Hypothalamus (tissue), 51 donors: ENCODE measurements at places on chromosomes 7 and 10.

- DNase-seq, result no peak
Measured at GRCh38 chr7:79381921-79382320, 71.5 kb downstream of the MAGI2 start.

GRCh38 chr7:42234736-42235135 is 2.3 kb downstream of the GLI3 start:
- DNase-seq, result no peak

DNA sequence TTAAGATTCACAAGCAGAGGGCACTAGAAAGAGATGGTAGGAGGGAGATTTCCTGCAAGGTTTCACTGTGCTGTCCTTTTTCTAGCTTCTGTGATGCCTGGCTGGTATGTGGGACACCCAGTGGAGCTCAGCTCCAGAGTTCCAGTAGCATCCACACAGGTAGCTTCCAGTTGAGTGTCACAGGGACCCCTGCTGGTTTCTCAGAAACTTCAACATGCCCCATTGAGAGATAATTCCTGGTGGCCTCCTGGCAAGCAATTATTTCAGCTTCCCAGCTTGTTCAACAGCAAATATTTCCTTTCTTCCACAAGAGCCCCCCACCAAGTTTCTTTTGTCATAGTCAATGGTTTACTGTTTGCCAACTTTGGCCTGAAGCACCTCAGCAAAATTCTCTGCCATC is 858.7 kb downstream of the REEP3 start:
- DNase-seq, result no peak

DNA sequence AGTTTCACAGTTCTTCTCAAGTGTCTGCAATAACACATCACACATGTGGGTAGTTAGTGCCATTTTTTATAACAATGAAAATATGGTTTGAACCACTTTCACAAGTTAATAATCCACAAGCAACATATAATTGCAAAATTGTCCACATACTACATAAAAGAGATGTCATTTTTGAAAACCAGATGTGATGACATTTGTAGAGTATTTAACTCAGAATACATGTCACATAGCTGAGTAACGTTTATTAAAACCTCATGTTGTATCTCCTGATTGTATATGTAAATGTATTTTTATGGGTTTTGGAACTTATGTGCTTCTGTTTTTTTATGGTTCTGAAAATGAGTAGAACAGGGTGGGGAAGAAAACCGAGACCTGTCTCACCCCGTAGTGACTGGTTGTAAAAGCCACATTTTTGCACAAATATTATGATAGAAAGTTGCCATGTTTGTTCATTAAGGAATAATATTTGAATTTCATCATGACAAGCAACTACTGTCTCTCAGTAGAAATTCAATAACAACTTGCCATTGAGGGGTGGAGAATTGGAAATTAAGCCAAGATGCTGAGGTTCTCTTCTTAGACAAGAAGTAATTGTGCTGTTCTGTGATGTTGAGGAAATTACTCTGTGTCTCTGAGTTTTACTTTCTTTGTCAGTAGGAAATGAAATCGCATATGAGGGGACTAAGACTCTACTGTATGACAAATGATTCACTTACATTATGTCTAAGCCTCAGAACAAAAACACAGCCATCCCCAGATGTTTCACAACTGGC is 29.2 kb upstream of the EGFR start:
- no peak for DNase-seq

GRCh38 chr10:102931643-102932042 is 13.5 kb downstream of the CNNM2 start:
- DNase-seq, result no peak
